ENCODE measurements at places on chromosomes 1 and 21. TPM values are rescaled to one million over a fixed set of nuclear protein-coding genes. Genes with fewer than 3 reads are reported as not detected.

Gene TM2D1
- 63.3 TPM for polyA plus RNA-seq

Gene OR2G3
- polyA plus RNA-seq: not detected

Gene DCST2
- 15.2 TPM for polyA plus RNA-seq

Gene TNFRSF4
- not detected for polyA plus RNA-seq

Gene TNFRSF25
- 1.2 TPM for polyA plus RNA-seq

Gene KANK4
- polyA plus RNA-seq: 0.17 TPM

Gene FOXD3
- 0.61 TPM for polyA plus RNA-seq

Gene KCNA10
- polyA plus RNA-seq: not detected

Gene ANGPTL3
- not detected for polyA plus RNA-seq

Gene CCDC190
- not detected for polyA plus RNA-seq

Gene SLAMF8
- 24.2 TPM for polyA plus RNA-seq

Gene IKBKE
- polyA plus RNA-seq: 5.1 TPM

Gene VTCN1
- not detected for polyA plus RNA-seq

Gene OR2L2
- not detected for polyA plus RNA-seq

Gene NPR1
- 39.4 TPM for polyA plus RNA-seq

Gene ATAD3C
- polyA plus RNA-seq: 1.2 TPM

Gene PALMD
- polyA plus RNA-seq: 53.6 TPM

Gene GBP7
- 3.2 TPM for polyA plus RNA-seq

Gene TRIM67
- 0.10 TPM for polyA plus RNA-seq

Gene TMEM269
- polyA plus RNA-seq: not detected

Gene MIXL1
- 0.27 TPM for polyA plus RNA-seq

Gene CRP
- 0.34 TPM for polyA plus RNA-seq

Gene CHTOP
- polyA plus RNA-seq: 71.2 TPM

Gene CCDC181
- polyA plus RNA-seq: 1.3 TPM

Gene TTF2
- 3.9 TPM for polyA plus RNA-seq

Gene PLA2G4A
- polyA plus RNA-seq: 4.2 TPM

Gene INSRR
- polyA plus RNA-seq: 1.5 TPM

Gene FAM229A
- polyA plus RNA-seq: 110 TPM

Gene HES5
- not detected for polyA plus RNA-seq

Gene STIL
- polyA plus RNA-seq: 1.6 TPM

Gene ADORA3
- polyA plus RNA-seq: 9.6 TPM

Gene RGS1
- polyA plus RNA-seq: 5.2 TPM

Gene FCRLA
- 0.16 TPM for polyA plus RNA-seq

Gene IFI44
- polyA plus RNA-seq: 51.9 TPM

Gene SEMA4A
- 2.4 TPM for polyA plus RNA-seq

Gene CAPN9
- polyA plus RNA-seq: 5.1 TPM

Gene KRTAP19-8
- not detected for polyA plus RNA-seq

Gene SPRR1A
- not detected for polyA plus RNA-seq

Gene HES2
- 0.04 TPM for polyA plus RNA-seq

Gene LEMD1
- polyA plus RNA-seq: 0.64 TPM

Gene OTUD7B
- 5.7 TPM for polyA plus RNA-seq

Gene SFN
- polyA plus RNA-seq: 0.56 TPM

Gene ID3
- polyA plus RNA-seq: 28.8 TPM

Gene GJA8
- polyA plus RNA-seq: not detected

Gene VASH2
- 0.17 TPM for polyA plus RNA-seq

Gene ARMH1
- 76.0 TPM for polyA plus RNA-seq

Gene CFHR2
- polyA plus RNA-seq: not detected

Gene MYOG
- polyA plus RNA-seq: not detected

Gene AMY1A
- not detected for polyA plus RNA-seq

Gene CDK18
- polyA plus RNA-seq: 4.0 TPM

Gene PPFIA4
- 0.46 TPM for polyA plus RNA-seq

Gene KRTAP10-7
- not detected for polyA plus RNA-seq

Gene LENEP
- polyA plus RNA-seq: not detected

Gene TEDDM1
- polyA plus RNA-seq: not detected

Gene LRRC53
- not detected for polyA plus RNA-seq

Gene OR2T35
- not detected for polyA plus RNA-seq

Gene CHIA
- 0.07 TPM for polyA plus RNA-seq
